ENCODE measurements at places on chromosomes 5 and 9.

DNA sequence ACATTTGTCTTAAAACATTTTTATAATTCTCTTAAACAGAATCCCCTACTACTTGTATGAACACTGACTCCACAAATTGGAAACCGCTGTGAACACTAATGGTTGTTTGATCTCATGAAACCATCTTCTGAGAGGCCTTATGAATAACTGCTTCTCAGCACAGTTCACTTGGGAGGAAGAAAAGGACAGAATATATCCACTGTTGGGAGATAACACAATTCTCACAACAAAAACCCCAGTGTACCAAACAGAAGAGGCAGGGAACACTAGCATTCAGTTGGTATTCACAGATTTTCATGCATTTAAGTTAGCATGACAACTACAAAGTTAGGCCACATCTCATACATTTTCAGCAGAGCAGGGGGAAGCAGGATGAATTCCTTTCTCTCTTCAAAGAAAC is 89.0 kb upstream of the SELENOP start:
- DNase-seq, result no peak

- no peak for DNase-seq
Measured at GRCh38 chr9:93280661-93281259, 96.8 kb downstream of the WNK2 start.

- DNase-seq, result no peak
Measured at GRCh38 chr9:136296434-136297015, 7.4 kb downstream of the CCDC187 start.

- no peak for DNase-seq
Measured at GRCh38 chr9:90927496-90927895, 125.9 kb downstream of the SYK start.

- DNase-seq, result no peak
Measured at GRCh38 chr5:74206579-74207550, 433.7 kb downstream of the ENC1 start.

DNA sequence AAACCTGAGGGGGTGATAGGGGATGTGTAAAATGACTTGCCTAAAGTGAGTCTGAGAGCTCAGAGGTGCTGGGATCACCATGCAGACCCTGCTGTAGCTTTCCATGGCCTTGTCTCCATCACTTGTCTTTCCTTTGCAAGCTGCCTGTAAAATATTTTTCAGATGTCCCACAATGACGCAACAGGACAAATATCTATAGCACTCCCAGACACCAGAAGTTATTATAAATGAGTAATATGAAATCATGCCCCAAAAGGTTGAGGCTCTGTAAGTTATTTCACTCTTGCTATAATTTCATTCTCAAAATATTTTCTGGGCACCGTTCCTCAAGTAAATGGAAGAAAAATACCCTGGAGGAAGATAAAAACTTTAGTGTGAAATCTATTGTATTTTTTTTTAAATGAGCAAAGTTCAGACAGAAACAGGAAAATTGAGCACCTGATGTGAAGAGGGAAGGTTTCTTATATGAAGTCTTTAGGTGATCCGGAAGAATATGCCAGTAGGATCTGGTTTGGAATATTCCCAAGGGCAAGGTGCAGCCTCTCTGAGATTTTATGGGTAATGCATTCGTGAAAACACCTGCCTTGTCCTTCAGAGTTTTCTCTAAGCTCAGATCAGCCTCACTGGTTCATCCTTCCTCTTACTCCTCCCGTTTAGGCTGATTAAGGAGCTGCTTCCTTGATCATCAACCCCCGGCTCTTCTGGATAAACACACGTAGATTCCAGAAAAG is 138.3 kb upstream of the DMAC1 start:
- no peak for DNase-seq

- DNase-seq, result no peak
Measured at GRCh38 chr5:115671939-115672338, 46.1 kb upstream of the TMED7 start.

DNA sequence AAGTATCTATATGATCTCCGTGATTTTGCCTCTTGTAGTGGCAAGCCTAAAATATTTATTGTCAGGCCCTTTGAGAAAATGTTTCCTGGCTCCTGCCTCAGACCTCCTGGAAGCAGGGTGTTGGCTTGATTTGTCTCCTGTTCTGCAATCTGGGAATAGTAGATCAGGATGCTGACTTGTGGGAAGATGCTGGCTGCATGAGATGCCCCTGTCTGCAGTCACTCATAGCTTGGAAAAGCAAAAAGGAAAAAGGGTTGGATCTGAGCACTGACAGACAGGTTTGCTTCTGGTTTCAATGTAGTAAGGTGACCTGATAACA is 16.7 kb downstream of the TJP2 start:
- DNase-seq, result no peak

- no peak for DNase-seq
Measured at GRCh38 chr5:43560128-43560527, 3.3 kb upstream of the PAIP1 start.

GRCh38 chr9:109107402-109108240 is 12.1 kb downstream of the TMEM245 start:
- DNase-seq, result no peak

- DNase-seq, result peak; percentile 7
Measured at GRCh38 chr5:81233080-81233634, at the start of gene CKMT2. CKMT2 (plus strand) TSS chr5:81233322; CDS start chr5:81251133, 17,811 bp downstream.

GRCh38 chr9:114098021-114098935 is 814 bp downstream of the KIF12 start:
- peak; percentile 52 for DNase-seq

DNA sequence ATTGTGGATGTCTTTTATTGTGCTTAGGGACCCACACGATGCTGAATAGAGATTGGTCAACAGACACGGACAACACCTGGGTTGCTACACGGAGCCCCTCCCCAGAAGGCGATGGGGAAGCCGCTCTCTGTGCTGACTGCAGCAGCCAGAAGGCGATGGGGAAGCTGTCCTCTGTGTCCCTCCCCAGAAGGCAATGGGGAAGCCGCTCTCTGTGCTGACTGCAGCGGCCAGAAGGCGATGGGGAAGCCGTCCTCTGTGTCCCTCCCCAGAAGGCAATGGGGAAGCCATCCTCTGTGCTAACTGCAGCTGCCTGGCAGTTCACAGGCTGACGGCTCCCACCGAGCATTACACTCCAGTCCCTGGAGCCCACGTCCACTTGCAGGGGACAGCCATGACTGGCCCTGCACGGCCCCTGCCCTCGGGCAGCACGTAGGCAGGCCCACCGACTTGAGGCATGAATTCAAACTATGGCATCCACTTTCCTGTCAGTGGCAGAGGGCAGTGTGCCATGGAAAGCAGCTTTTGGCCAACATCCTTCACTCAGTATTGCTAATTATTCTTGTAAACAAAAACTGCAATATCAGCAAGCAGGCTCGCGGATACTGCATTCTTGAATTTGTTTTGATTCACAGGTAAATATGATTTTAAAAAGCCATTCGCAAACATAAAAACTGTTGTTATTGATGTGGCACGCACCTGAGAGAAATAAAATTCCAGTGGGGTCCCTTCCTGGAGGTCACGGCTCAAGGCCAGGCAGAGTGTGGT is 48.1 kb upstream of the CLPTM1L start:
- no peak for DNase-seq

- no peak for DNase-seq
Measured at GRCh38 chr5:11449217-11449616, 455.0 kb downstream of the CTNND2 start.

DNA sequence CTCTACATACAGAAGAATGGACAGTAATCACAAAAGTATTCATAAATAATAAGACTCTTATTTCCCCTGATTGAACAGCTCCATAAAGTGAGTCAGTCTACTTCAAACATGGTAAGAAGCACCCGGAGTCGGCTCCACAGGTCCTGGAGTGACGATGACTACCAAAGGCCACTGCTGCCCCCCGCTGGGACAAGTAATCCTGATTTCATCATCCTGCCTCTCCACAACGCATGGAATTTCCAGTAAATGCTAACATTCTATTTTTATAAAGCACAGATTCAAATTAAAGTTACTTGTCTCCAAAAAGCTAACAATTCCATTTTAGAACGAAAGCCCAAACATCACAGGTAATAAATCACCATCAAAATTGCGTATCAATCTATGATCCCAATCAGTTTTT is 16.2 kb downstream of the ATPSCKMT start:
- no peak for DNase-seq

DNA sequence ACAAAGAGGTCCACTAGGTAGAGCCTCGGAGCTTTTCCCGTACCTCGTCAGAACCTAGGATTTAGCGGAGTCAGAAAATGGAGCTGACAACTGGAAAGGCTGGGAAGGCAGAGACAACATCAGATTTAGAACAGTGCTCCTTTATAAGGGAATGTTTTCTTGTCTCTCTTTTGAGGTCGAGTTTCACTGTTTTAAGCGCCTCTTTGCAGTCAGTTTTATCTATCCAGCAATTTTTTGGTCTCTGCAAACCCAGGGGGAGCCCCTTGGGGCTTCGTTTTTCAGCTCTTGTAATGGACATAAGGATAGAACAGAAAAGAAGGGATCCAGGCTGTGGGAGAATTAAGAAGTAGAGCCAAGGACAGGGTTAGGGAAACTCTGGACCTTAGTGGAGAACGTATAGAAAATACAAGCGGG is 80.5 kb downstream of the FNBP1 start:
- no peak for DNase-seq

- DNase-seq, result no peak
Measured at GRCh38 chr5:58722160-58722559, 139.3 kb downstream of the RAB3C start.

DNA sequence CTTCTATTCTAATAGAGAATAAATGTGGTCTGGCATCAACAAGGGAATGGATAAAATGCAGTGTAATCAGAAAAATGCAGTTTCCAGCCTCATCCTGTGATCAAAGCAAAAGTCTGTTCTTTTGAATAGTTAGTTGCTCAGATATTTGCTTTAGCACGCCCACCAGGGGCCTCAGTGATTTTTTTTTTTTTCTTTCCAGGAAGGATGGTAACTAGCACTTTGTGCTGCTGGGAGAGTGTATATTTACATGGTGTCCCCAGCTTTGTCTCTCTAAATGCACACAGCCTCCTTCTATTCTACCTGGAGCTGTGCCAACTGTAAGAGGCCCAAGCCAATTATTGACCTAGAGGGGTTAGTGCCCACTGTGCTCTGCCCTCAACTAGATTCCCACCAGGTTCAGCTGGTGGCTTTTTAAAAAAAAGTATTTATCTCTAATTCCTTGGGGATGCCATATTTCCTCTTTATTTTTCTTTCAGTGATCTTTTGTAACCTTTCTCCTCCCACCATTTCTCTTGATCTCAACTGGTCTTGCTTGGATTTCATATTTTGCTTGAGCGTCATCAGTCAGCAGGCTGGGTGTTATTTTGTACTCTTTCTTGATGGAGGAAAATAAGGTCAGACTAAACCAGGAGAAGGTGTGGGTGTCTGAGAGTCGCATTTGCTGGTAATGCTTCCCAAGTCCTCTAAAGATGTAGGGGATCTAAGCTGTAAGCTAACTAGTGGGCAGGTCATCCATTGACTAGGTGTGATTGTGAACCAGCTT is 193.0 kb upstream of the C9orf72 start:
- no peak for DNase-seq

DNA sequence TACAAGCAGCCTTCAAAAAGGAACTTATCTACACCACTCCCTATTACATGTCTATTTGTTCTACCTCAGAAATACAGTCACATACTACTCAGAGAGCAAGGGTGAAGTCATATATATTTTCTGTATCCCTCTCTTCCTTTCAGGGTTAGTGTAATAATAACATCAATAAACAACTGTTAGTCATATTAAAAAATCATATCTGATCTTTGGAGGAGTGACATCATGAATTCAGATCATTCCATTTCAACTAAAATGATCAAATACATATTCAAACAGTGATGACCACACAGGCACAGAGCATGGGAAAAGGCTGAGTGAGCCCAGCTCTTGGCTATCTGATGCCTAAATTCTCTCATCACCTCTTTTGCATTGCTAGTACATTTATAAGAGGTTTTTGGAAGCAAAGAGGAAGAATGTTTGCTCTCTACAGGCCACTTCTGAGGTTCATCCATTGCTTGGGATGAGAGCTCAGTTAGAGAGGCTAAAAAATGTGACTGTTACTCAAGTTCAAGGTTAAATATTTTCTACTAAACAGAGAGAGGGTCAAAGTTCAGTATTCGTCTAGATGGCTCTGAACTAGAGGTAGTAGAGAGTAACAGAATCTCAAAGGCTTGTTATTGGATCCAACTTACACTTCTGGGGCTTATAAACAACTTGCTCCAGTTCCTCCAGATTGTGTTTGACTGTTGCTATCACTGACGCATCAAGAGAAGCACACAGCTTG is 39.0 kb downstream of the RIGI start:
- DNase-seq, result no peak

DNA sequence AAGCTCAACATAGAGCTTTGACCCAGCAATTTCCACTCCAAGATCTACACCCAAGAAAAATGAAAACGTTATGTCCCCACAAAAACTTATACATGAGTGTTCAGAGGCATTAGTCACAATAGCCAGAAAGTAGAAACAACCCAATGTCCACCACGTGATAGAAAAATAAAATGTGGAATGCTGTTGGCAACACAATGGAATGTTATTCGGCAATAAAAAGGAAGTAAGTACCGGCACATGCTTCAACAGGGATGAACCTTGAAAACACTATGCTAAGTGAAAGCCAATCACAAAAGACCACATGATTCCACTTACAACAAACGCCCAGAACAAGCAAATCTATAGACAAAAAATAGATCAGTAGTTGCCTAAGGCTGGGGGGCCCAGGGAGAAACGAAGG is 6.0 kb downstream of the UBQLN1 start:
- DNase-seq, result no peak

GRCh38 chr5:142561029-142561428 is 124.9 kb downstream of the FGF1 start:
- DNase-seq, result no peak

DNA sequence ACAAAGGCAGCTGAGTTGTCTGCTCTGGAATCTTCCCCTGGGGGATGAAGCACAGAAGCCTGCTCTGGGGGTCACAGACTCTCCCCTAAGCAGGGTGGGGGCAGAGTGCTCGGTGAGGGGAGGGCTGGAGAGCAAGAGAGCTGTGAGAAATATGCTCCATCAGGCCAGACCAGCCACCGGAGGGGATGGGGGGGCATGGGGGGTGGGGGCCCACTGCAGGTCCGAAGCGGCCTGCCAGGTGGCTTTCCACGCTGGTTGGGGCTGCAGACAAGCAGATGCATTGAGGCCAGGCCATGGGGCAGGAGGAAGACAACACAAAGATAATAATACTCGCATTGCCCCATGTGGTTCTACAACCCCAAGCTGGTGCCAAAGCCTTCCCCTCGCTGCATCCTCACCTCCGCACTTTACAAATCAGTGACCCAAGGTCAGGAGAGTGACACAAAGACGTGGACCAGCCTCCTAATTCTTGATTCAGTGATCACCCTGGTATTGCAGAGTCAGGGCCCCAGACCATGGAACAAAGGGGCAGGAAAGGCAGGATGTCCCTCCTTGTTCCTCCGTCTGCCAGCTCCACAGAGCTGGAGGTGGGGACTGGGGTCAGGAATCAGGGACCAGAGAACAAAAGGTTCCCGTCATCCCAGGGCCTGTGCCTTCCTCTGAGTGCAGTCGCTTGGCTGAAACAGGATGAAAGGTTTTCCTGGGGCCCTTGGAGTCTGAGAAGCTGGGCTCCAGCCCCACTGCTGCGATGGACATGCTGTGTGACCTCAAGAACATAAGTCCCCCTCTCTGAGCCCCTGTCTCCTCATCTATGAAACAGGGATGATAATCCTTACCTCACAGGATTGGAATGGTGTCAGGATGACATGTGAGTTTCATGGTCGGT is 37.2 kb upstream of the GABRP start:
- DNase-seq, result no peak

GRCh38 chr9:126367139-126367538 is 40.5 kb downstream of the MVB12B start:
- no peak for DNase-seq

Measured in stimulated activated CD4-positive, alpha-beta T cell treated with anti-CD3 and anti-CD28 coated beads, Interleukin-2, amount 100 ng/mL, for 24 hours (primary cell).